ENCODE measurements at places on chromosomes 3 and 15.

GRCh38 chr15:42033214-42033873 lies 12.5 kb upstream of the PLA2G4E start:
- DNase-seq = no peak

DNA sequence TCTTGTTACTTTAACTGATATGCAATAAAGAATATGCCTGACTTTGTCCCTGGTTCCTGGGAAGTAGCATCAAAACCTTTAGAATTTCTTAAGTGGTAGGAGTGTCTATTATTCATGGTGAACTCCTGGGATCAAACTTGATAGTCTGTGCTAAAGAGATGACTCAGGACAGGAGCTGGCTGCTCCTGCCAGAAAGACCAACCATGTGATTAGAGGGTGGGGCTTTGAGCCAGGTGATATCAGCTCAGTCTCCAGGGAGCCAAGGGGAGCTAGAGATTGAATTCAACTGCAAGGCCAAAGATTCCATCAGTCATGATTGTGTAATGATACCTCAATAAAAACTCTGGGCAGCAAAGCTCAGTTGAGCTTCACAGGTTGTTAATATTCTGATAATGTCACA lies 20.6 kb upstream of the TMC3 start:
- DNase-seq = no peak

GRCh38 chr3:4021162-4021561 lies 221.9 kb downstream of the LRRN1 start:
- no peak for DNase-seq

- DNase-seq = no peak
Observed at GRCh38 chr3:102006812-102007485, 157.6 kb downstream of the NFKBIZ start.

DNA sequence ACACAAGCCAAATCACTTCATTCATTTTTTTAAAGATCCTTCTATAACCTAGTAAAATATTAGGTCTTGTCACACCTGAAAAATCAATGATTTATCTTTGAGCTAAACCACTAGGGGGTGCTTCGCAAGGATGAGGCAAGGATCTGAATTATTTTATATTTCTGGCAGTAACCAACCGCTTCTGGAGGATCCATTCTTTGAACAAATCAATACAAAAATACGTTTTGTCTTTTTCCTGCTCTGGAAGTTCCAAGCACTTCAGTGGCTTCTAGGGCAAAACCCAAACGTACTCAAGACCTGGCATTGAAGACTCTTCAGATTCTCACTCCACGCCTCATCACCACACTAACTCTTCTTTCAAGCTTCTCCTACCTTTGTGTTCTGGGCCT lies 486 bp downstream of the LSG1 start:
- no peak for DNase-seq

GRCh38 chr15:40197434-40197833 lies 36.6 kb downstream of the BUB1B start:
- DNase-seq = no peak

- no peak for DNase-seq
Observed at GRCh38 chr3:160010578-160010977, 21.9 kb downstream of the IL12A start.

DNA sequence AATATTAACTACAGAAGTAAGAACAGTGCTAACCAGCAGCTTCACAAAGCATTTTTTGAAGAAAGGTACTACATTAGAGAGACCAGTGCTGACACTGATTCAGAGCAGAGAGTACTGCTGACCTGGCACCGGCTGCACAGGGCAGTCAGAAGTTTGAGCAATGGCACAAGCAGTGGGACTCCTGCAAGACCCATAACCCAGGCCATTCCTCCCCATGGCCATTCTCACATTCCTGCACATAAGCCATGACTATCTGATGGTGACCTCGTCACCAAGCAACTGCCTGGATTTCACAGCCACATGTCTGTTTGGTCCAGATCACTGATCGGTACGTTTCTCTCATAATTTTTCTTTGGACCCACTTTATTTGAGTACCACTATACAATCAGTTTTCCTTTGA lies 88.7 kb downstream of the GPR156 start:
- DNase-seq = no peak

- no peak for DNase-seq
Observed at GRCh38 chr3:185341616-185342458, 21.1 kb upstream of the MAP3K13 start.

DNA sequence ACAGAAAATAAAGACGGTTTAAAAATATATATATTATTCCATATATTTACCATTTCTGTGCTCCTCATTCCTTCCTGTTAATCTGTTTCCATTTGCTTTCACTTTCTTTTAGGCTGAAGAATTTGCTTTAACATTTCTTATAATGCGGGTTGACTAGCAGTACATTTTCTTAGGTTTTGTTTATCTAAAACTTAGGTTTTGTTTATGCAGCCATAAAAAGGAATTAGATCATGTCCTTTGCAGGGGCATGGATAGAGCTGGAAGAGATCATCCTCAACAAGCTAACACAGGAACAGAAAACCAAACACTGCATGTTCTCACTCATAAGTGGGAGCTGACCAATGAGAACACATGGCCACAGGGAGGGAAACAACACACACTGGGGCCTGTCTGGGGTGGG lies 578.1 kb downstream of the FHIT start:
- no peak for DNase-seq

DNA sequence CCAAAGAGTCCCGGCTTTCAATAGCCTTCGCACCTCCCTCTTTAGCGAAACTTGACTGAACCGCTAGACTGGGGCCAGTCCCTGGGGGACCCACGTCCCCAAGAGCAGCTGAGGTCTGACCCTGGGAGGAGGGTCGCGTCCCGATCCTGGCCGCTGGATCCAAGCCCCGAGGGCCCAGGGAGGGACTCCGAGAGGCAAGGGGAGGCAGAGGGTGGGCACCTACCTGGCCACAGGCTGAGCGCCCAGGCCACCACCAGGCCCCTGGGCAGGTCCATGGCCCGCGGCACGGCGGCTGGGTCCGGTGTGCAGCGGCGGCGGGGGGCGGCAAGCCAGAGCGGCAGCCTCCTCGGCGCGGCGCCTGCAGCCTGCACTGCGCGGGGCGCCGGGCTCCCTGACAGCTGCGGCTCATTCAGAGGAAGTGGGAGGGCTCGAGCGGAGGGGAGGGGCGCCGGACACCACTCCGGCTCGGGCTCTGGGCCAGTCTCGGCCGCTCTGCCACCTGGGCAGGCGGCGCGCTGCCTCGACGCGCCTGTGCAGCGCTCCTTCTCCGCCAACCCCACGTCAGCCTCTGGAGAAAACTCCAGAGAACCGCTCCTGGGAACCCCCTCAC lies at the start of gene ITGA11:
Gene ITGA11 (minus strand): TSS at position 372 of the 610 bp plus-strand sequence. CDS start 97 bp downstream, at position 275.
- peak; percentile 87 for DNase-seq

DNA sequence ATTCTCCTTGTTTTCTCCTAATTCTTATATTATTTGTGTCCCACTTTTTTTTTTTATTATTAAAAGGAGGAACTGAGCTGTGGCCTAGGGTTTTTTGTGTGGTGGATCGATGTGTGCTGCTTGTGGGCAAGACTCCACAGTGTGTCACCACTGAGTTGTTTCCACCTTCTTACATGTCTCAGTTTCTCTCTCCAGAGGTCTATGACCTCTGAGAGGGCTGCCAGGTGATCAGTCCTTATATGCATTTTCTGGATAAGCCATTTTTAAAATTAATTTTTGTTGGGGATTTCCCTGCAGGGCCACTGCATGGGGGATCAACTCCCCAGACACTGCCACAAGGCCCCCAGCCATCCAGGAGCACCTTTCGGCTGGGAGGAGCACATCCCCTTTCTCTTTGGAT lies 27.8 kb downstream of the IQCF6 start:
- DNase-seq = no peak

DNA sequence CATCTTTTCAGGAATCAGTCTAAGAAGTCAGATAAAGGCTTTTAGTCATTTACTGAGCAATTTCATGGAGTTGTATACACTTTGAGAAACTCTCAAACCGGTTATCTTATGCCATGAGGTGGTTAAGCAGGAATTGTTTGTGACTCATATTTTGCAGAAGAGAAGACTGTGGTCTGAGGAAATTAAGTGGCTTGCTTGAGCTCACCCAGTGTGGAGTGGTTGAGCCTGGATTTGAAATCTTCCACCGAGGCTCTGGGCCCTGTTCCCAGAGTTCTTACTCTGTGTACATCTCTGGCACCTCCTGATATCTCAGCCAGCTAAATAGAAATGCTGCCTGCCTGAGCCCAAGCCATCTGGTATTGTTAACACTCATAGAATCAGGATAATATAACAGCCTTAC lies 37.8 kb upstream of the BCL6 start:
- DNase-seq = no peak

GRCh38 chr3:171173736-171174135 lies 147.2 kb upstream of the SLC2A2 start:
- no peak for DNase-seq

- DNase-seq = no peak
Observed at GRCh38 chr3:81459733-81460132, 301.7 kb downstream of the GBE1 start.

- DNase-seq = no peak
Observed at GRCh38 chr3:107562969-107563529, 40.3 kb downstream of the BBX start.

DNA sequence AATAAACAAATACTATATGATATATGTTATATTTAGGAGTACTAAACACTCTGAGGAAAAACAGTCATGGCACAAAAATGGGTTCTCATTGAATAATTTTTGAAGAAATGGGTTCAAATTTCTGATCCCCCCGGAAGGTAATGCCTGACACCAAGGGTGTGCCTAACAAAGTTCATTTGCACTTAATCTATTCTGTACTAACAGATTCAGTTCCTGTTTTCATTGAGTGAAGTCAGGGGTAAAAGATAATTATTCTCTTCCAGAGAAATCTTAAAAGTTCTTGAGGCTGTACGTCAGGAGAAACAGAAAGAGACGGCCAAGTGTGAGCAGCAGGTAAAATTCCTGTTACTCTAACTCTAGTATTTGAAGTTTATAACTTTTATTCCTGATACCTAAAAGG lies 34.5 kb upstream of the TMEM42 start:
- DNase-seq = no peak

DNA sequence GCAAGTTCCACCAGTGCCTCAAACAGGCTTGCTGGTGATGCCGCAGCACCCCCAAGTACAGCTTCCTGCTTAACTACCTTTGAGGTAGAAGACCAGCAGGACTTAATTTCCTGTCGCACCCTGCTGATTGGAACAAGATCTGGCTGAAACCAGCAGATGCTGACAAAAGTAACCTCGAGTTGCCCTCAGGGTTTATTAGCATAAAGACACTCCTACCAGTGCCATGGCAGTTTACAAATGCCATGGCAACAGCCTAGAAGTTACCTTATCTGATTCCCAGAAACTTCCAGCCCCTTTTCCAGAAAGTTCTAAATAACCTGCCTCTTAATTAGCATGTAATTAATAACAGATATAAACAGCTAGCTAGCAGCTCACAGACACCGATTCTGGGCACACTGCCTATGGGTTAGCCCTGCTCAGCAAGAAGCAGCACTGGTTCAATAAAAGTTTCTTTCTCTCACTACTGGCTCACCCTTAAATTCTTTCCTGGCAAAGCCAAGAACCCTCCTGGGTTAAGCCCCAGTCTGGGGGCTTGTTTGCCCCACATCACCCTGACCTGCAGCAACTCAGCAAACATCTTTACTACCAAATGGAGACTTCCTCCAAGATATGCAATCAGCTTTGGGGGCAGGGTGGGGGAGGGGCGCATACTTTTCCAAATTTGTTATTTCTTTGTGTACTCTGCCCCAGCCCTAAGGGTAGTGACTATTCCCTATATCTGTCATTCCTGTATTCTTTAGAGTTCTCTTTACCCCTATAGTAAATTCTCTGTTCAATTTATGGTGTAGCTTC lies 54.2 kb downstream of the MAP4 start:
- no peak for DNase-seq

- no peak for DNase-seq
Observed at GRCh38 chr15:62938825-62939224, 103.7 kb upstream of the TPM1 start.

DNA sequence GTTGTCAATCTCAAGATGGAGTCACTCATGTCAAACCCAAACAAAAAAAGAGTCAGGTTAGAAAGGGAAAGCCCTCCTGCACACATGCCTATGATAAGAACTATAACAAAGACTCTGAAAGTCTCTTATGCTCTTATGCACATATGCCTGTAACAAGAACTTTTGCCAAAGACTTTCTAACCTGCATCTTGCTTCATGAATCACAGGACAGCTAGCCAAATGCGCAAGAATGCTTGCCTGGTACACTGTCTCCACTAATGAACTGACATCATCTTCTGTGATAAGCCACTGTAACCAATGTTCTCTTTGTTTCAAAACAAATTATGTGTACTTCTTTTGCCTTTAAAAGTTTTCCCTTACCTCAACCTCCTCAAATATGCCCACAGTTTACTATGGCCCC lies 18.2 kb upstream of the EHHADH start:
- DNase-seq = no peak

DNA sequence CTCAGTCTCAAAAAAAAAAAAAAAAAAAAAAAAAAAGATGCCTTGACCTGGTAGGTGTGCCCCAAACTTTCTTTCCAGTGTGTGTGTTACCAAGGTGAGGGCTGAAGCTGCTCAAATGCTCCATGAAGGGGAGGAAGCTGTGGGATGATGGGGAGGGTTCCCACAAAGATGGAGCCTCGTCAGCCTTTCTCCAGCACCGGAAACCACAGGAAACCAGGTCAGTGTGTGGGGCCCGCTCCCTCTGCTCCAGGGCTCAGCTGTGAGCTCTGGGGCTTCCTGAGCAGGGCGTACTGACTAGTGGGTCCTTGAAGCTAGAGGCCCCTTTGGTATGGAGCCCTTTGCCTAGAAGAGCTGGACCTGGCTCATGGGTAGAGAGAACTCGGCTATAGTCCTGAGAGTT lies 681 bp upstream of the IL17RE start:
- DNase-seq = no peak

Measured in H1 (cell line).